ENCODE measurements at places on chromosomes 7 and 10.
A peak's percentile ranks its signal among the peaks of the same experiment; 100 is the strongest.

- no peak for DNase-seq
Observed at GRCh38 chr7:47337531-47337930, 244.4 kb downstream of the TNS3 start.

DNA sequence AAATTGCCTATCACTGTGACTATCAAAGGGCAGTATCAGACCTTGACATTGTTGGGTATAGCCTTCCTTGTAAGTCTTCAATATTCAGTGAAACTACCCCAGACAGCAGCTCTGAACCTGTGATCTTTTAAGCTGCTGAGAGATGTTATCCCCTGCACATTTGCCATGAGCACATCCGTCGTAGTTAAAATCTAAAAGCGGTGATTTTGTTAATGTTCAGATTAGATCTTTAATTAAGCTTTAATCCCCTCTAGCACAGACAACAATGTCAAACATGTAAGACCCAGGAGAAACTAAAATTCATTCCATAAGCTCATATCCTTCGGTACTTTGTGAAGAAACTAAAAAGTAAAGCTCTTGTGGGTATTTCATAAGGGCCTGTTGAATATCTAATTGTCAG is 105.8 kb downstream of the MALRD1 start:
- DNase-seq: no peak

DNA sequence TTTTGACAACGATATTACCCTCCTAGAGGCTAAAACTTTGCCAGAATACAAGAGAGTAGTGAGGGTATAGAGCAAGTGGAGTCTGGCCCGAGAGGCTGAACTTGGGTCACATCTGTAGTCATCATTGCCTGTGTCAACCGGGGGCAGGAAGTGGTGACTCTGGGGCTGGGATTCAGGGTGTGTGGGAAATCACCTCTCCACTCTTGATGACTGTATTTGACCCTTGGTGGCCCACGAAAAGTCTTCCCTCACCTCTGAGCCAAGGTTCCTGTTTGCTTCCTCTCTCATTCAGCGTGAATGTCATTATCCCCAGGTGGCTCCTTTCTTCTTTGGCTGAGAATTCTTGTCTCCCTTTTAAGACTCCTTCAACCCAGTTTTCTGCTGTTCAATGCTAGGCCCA is 240.4 kb downstream of the ABCA13 start:
- no peak for DNase-seq

DNA sequence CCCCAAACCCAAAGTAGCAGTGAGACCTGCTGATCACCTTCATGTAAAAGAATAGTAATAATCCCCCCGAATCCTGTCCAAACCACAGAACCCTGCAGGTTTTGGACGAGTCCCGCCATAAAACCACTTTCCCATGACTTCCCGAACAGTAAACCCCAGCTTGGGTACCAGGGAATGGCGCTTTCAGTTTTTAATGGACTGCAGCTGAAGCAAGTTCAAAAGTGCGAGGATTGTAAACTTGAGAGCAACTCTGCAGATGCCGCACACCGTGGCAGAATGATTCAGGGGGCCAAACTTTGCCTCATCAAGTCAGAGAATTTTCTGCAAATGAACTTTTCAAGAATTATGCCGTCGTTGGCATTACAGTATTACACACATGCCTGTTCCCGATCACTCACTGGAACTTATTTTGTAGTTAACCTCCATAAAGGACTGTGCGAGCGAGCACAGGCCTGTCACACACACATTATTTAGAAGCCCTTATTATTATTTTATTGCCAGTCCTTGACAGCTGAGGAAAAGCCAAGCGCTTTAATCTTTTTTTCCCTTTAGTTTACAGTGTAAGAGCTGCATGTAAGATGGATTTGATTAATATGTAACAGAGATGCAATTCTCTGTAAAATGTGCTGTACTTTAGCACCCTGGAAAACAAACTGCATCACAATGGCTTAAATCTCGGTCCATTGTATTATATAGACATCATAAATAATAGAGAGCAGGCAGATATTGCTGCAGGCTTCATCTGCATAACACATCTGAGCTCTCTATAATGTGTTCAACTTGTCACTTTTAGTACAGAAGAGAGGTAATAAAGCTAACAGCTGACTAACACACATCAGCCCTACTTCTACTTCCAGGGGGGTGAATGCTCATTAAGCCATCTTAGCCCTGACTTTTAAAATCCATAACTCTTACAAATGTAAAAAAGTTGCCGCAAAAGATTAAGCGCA is 493.5 kb upstream of the GALNT17 start:
- no peak for DNase-seq

DNA sequence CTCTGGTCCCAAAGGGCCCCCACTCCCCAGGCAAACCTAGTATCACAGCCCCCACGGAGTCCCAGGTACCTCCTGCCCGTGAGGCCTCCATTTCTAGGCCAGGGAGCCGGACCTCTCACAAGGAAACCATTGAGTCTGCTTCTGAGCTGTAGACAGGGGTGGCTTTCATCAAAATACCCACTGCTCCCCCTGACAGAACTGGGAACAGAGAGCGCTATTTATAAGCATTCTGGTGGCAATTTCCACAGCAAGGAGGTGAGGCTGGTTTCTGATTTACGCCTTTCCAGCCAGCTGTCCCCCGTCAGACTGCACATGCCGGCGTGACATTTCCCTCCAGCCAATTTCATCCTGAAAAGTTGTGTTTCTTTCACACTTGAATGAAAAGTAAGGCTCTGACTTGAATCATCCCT is 407.5 kb upstream of the PRKCQ start:
- peak; percentile 12 for DNase-seq

DNA sequence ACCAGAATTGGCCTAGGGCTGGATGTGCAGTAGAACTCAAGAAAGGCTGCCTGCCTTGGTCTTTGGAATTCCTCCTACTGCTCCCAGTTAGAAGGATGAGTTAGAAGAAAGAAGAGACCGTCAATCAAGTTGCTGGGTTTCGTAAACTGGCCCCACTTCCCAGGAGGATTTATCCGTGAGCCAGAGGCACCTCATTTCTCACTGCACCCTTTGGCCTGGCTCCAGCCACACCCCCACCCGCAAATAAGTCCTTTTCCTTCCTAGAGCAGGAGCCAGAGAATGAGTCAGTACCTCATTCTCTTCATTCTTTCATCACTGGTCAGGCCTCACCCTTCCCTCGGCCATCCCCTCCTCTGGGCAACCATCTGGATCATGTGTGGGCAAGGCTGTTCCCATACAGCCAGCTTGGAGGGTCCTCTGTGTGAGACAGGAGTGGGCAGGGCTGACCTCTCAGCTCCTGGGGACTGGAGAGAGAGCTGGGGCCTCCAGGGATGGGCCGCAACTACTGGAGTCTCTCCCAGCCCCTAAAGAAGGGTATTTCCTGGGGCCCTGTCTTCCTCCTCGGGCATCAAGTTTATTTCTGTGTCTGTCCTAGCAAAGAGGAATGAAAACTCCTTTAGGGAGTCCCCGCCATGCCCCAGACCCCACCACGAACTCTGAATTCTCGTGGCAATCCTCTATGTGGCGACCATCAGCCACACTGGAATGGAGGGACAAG is 87.2 kb upstream of the DUSP5 start:
- DNase-seq: no peak

GRCh38 chr7:87148332-87148955 is 3.8 kb upstream of the DMTF1 start:
- no peak for DNase-seq

GRCh38 chr7:137591421-137591837 is 247.9 kb upstream of the PTN start:
- no peak for DNase-seq

DNA sequence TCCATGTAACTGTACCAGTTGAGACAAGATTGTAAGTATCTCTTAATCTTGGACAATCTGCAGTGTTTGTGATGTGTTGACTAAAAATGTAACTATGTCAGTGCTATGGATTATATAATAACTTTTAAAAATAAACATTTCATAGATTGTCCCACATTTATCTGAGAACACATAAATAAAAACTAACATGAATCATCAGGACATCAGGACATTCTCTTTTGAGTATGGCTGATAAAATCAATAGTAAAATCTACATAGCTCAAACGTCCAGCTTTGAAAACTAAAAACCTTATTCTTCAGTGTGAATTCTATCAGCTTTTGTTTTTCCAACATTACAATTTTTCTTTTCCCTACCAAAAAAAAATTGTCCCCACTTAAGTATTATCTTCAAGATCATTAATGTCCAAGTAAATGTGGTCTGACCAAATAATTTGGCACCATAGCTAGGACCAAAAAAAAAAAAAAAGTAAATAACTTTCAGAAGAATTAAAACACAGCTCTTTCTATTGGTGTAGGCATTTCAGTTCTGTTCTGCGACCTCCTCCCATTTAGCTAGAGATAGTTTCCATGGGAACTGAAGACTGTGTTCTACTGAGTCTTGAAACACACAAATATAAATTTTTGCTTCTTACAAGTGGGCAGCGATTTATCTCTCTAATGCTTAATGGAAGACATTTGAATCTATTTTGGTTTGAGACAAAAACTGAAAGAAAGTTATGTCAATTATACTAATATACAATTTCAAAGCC is 123.0 kb upstream of the SGCE start:
- no peak for DNase-seq

GRCh38 chr10:114955984-114956383 is 18.0 kb downstream of the TRUB1 start:
- DNase-seq: no peak

DNA sequence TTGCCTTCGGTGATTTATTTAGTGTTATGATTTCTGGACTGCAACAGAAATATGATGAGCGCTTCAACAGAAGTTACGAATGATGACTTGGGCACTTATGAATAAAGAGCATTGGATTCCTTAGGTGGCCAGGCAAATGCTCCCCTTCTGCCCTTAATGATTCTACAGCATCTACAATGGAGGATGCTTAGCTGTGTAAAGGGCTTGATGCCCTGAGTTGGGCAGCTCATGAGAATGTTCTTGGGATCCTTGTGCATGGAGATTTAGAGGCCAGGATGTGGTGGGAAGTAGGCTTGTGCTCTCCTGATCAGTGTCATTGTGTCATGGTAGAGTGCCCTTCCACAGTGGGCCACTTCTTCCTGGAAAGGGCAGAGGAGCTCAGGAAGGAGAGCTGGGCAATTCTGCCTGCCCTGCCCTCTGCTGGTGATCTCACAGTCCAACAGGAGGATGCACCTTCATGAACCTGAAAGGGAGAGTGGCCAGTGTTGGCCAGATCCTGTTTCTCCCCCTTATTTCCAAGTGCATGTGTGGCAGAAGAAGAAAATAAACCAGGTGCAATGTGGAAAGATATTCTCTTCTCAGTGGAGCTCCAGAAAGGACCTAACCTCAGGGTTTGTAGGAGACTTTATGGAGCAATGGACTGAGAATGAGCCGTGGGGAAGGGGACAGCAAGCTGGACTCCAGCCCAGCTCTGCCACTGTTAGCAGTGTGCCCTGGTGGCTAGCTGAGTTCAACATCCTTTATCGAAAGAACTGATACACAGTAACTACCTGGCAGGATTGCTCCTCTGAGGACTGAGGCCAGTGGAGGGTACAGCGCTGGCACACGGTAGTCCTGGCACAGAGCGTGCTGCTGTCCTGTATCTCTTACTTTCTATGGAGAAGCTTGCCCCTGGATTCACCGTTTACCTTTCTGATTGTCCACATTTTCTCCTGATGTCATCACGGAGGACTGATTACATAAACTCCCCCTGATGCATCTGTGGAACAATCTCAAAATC is 182.9 kb downstream of the BMPER start:
- DNase-seq: no peak

DNA sequence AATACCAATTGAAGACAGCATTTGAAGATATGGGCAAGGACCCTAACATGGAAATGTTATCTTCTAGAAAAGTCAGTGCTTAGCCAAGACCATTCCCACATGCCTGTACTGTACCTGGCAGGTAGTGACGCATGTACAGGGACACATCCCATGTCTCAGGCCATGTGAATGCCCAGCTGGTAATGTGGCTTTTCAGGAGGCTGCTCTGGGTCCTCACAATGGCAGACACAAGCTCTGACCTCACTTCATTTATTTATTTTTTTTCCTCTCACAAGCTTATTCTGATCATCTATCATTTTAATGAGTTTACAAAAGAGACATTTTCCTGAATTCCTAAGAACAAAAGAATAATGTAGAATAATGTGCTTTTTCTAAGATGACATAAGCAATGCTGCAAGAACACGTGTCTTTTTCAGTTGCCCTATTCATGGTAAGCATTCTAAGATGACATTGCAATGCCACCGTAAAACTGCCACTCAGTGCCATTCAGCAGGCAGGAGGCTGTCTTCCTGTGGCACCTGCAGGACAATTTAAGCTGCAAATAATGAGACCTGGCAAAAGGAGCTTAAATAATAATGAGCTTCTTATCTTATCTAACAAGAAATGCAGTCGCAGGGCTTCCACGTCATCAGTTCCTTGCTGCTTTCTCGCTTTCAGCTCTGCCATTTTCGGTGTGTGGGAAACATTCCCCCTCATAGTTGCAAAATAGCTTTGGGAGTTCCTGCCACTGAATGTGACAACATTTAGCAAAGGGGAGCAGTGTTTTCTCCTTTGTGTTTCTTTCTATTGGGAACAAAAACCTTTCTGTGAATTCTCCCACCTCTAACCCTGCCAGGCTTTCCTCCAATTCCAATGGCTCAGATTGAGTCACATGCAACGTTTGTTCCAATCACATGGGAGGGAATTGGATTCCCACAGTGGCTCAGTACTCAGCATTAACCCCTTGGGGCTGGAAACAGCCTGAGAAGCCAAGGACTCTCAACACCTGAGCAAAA is 113.0 kb downstream of the SEC23IP start:
- no peak for DNase-seq

GRCh38 chr10:11612021-11613001 is 861 bp upstream of the USP6NL start:
- DNase-seq: no peak

- DNase-seq: no peak
Observed at GRCh38 chr7:71457021-71457420, 325.1 kb downstream of the GALNT17 start.

GRCh38 chr10:30185916-30186315 is 126.5 kb upstream of the JCAD start:
- no peak for DNase-seq

GRCh38 chr7:45216181-45216580 is 58.6 kb downstream of the RAMP3 start:
- DNase-seq: peak; percentile 26

All from dorsolateral prefrontal cortex (tissue), 122 donors.